SIG-M5 (cell line): ENCODE measurements at places on chromosomes 3 and 15.

- DNase-seq = no peak
Observed at GRCh38 chr3:113606539-113607218, 74.3 kb downstream of the SIDT1 start.

GRCh38 chr3:148911592-148911991, 46.5 kb downstream of the CPA3 start:
- no peak for DNase-seq

DNA sequence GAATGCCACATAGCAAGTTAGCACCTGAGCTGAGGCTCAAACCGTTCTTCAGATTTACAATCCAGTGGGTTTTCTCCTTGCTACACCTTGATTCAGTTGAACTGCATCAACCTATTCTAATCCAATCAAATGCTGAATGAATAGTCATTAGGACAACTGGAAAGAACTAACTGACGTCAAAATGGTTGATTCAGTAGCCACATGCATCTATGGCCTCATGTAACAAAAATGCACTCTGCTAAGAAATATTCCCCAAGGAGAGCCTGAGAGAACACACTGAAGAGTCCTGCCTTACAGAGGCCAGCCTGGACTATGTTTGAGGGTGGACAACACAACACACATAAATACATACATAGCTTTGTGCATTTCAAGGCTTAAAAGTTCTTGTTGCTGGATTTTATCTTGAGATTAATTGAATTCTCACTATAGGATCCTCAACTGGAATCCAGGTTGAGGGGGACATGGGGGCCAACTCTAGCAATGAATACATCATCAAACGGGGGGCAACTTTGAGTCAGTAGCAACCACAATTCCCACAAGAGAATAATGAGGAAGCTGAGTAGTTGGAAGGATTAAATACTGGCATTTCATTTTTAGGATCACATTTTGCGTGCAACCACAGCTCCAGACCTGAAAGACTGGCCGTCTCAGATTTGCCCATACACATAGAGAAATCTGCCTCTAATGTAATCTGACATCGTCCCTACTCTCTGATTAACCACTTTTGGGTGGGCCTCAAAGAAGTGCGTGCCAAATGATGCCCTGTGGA, 280.2 kb upstream of the ICE2 start:
- DNase-seq = no peak

- no peak for DNase-seq
Observed at GRCh38 chr15:51380999-51381806, 39.7 kb downstream of the GLDN start.

DNA sequence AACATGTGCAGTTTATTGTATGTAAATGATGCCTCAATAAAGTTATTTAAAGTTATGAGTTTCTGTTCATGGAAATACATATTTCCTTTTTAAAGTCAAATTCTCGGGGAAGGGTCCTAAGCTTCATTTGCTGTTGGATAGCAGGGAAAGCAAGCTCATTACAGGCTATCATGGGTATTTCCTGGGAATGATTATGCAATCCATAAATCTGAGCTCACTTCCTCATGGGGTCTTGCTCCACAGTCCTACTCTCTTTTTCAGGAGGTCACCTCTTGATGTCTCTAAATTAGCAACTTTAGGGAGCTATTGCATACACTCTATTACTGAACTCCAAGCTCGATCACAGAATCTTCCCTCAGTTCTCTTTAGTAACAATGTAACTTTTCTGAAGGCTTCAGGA, 69.9 kb upstream of the TP63 start:
- DNase-seq = no peak

GRCh38 chr3:17444865-17445264, 297.6 kb downstream of the TBC1D5 start:
- no peak for DNase-seq

GRCh38 chr15:90660195-90660998, 56.7 kb upstream of the BLM start:
- DNase-seq = peak; percentile 87

GRCh38 chr3:46695177-46695961, 1.9 kb upstream of the ALS2CL start:
- DNase-seq = no peak

GRCh38 chr3:188954590-188955208, 217.1 kb upstream of the TPRG1 start:
- no peak for DNase-seq
